ENCODE measurements at places on chromosomes 12 and 14.

GRCh38 chr14:67516676-67517075 lies 16.4 kb upstream of the PLEKHH1 start:
- no peak for DNase-seq

- DNase-seq: no peak
Observed at GRCh38 chr12:115032521-115032920, 348.5 kb upstream of the TBX3 start.

DNA sequence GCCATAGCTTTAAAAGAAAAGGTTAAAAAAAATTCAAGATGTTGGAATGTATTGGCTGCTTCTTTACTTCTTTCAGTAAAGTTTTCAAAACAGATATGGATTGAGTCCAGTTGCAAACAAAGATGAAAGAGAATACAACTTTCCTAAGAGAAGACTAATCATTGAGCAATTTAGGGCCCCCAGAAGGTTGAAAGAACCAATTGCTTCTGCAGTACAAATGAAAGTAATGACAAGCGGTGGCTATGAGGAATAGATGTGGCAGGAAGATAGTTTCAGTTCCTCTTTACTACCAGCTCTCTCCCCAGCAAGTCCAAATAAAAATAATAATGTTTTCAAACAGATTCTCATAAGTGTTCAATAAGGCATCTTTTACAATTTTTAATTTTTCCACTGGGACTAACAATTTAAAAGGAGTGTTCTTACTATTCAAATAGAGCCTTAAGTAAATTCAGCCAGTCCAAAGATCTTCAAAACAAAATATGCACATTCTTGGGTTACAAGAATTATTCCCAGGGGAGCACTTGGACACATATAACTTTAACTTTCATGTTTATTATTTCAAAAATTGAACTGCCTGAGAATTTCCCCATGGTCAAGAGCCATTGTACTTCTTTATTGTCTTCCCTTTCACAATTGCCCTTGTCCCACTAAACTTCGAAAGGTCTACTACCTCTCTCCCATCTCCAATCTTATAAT lies 62.3 kb upstream of the PPP1R12A start:
- DNase-seq: no peak

GRCh38 chr12:123767613-123768012 lies 5.5 kb downstream of the DNAH10 start:
- DNase-seq: no peak

GRCh38 chr14:86708846-86709339 lies 1178.9 kb downstream of the FLRT2 start:
- no peak for DNase-seq

DNA sequence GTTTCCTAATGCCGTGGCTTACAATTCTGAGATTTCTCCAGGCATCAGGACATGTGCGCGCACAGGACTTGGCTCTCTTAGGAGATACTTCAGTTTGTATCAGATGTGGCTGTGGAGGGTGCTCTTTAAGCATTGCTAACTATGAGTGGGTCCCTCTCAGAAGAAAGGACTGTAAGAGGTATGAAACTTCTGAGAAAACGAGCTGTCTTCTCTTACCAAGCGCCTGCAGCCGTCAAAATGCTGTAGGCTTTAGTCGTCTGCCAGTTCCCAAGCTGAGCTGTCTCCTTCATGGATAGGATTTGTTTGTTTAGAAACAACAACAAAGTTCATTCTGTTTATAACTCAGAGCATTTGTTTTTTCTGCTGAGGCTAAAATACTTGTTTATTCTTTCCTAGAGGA lies 16.1 kb upstream of the MANSC4 start:
- DNase-seq: no peak

GRCh38 chr12:5022465-5023061 lies 21.1 kb upstream of the KCNA5 start:
- DNase-seq: no peak

DNA sequence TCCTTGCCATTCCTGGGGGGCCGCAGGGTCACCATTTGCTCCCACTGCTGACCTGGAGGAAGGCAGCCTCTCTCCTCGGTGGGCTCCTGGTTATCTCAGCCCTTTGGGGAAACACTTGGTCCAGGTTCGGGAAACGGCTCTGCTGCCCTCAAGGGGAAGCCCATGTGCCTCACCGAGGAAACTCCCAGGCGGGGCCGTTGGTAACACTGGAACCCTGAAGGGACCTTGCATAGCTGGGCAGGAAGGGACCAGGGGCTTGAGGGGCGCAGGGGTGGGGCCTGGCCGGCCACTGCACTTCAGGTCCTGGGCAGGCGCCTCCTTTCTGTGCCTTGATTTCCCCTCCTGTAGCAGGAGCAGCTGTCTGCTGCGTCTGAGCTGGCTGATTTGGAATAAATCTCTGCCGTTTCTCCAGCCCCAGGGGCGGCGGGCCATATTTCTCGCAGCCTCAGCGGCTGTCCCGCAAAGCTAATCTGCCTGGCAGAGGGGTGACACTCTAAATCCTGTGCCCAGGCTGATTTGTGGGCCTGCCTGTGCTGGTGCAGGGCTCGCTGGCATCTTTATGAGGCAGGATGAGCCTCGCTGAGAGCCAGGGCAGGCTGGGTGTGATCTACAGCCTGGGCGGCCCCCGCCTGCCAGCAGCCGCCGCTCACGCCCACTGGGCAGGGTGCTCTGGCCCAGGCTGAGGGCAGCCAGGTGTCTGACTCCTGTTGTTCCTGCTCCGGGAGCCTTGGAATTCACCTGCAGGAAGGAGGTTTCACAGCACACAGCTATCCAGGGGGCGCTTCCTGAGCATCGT lies 49.7 kb downstream of the KIF26A start:
- DNase-seq: no peak

GRCh38 chr14:67569011-67569650 lies 30.9 kb downstream of the PIGH start:
- no peak for DNase-seq

GRCh38 chr12:12024911-12025682 lies 45.6 kb upstream of the BCL2L14 start:
- no peak for DNase-seq

DNA sequence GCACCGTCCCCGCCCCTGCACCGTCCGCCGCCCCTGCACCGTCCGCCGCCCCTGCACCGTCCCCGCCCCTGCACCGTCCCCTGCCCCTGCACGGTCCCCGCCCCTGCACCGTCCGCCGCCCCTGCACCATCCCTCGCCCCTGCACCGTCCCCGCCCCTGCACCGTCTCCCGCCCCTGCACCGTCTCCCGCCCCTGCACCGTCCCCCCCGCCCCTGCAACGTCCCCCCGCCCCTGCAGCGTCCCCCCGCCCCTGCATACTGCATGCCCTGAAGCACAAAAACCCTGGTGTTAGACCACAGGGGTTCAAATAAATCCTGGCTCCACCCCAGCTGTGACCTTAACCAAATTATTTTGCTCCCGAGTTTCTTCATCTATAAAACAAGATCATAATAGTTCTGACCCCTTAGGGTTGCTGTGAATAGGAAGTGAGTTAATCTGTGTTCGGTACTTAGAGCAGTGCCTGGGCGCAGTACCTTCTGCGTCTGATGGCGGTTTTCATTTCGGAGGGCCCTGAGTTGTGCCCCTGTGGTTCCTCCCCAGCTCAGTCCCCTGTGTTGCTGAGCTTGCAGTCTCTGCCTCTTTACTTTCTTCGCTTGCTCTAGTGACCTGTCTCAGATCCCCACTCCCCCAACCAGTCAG lies 38.1 kb downstream of the ESRRB start:
- no peak for DNase-seq

GRCh38 chr14:40762685-40763084 lies 844.0 kb upstream of the LRFN5 start:
- DNase-seq: no peak

- no peak for DNase-seq
Observed at GRCh38 chr14:76636602-76637001, 124.7 kb upstream of the VASH1 start.

DNA sequence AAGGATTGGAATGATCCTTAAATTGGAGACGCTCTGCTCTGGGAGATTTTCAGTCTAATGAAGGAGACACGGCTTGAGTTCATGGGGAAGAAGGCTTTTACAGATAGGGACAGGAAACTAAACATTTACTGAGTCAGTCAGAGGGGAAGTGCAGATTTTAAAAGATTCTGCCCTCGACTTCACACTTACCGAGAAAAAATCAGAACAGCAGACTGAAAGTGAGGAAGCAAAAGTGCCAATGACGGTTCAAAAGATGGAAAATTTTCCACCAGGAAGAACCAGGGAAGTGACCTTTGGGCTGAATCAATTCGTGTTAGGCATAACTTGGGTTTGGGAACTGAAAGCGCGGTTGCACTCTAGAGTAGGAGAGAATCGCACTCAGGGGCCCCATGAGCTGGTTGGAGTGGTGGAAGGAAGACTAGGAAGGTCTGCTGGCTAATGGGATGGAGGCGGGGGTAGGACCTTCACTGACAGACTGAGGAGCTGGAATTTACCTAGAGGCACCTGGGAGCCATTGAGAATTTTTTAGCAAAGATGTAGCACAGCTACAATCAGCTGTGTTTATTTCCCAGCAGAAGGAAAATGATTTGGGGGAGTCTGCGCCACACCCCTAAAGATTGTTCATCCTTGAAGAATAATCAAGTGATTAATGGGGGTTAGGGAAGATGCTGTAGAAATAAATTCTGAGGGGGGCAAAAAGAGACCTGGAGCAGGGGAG lies 1.2 kb downstream of the KCNK13 start:
- no peak for DNase-seq

- no peak for DNase-seq
Observed at GRCh38 chr12:100229036-100229635, 28.5 kb downstream of the ACTR6 start.

- no peak for DNase-seq
Observed at GRCh38 chr12:10652192-10652591, 21.7 kb downstream of the STYK1 start.

DNA sequence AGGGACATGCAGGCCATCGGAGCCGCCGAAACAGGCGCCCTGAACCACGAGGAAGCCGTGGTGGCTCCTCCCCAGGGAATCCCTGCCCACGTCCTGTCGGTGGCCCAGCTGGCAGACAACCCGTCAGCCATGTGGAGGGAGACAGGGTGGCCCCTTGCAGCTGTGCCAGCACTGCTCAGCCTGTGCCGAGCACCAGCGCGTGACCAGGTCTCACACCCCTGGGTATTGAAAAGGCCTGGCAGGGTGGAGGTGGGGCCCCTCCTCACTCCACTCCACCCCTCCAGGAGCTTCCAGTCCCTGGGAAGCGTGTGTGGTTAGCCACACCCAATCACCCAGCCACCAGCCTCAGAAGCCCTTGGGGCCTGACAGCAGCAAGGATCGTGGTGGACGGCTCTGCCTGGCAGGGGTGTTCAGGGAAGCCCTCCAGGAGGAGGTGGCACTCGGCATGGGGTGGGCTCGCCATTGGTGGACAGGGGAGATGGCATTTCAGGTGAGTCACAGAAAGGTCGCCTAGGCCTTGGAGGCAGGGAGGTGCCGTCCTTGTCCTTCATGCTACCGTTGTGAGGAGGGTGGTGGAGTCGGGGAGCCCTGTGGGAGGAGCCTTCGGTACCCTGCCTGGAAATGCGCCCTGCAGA lies 12.3 kb upstream of the DLK1 start:
- no peak for DNase-seq

GRCh38 chr12:47722136-47722834 lies 3.0 kb downstream of the ENDOU start:
- no peak for DNase-seq

DNA sequence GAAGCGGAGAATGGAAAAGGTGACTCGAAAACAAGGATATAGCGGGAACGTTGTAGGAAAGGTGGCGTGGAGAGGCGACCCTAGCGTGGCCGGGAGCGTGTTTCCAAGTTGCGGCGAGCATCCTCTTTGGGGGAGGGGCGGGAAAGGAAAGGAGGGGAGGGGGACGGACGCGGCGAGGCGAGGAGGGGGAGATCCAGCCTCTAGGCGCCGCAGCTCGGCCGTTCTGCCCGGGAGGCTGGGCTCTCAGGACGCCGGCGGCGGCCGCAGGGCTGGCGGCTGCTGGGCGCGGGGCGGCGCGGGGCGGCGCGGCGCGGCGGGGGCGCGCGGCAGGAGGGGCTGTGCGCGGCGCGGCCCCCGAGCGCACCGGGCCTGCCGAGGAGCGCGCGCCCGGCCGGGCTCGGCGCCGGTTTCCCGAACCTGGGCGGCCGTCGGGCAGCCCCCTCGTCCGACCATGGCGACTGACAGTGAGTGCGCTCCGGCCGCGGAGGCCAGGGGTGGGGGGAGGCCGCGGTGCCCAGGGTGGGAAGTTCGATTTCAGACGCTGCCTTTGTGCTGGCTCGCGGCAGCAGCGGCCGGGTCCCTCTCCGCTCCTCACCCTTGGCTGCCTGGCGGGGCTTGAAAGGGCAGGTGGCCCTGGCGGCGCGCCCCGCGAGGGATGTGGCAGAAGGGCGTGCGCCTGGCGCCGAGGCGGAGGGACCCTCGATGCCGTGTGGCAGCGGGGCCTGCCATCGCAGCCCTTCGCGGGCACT lies 50.3 kb downstream of the SNAPC1 start:
- no peak for DNase-seq

GRCh38 chr12:113862590-113863454 lies 103.3 kb downstream of the RBM19 start:
- no peak for DNase-seq

- DNase-seq: no peak
Observed at GRCh38 chr12:12378616-12379015, 21.7 kb downstream of the BORCS5 start.

- DNase-seq: no peak
Observed at GRCh38 chr14:100566119-100566518, 21.1 kb downstream of the BEGAIN start.

- DNase-seq: no peak
Observed at GRCh38 chr14:93987376-93987775, 9.7 kb upstream of the CCDC197 start.

DNA sequence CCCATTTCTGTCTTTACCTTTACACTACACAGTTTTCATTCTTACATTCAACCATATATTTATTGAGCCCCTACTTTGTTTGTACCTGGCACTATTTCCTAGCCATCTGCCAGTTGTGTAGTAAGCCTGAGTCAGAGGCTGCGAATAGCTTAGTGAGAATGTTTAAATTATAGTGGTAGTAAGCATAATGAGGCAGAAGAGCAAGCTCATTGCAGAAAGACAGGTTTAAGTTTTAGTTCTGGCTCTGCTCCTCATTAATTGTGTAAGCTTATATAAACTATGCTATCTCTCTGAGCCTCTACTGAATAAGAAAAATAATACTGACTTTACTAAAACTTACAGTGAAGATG lies 123.5 kb downstream of the NAV3 start:
- DNase-seq: no peak

GRCh38 chr14:88914956-88915355 lies 90.5 kb downstream of the TTC8 start:
- DNase-seq: no peak

GRCh38 chr14:81070511-81070910 lies 115.1 kb downstream of the TSHR start:
- no peak for DNase-seq

GRCh38 chr14:36619853-36620252 lies 37.4 kb upstream of the NKX2-8 start:
- no peak for DNase-seq

Data from NCI-H2081 treated with DMSO at 0.1 percent for 48 hours (cell line).